ENCODE measurements at places on chromosomes 5 and 9.
A peak's percentile ranks its signal among the peaks of the same experiment; 100 is the strongest.

DNA sequence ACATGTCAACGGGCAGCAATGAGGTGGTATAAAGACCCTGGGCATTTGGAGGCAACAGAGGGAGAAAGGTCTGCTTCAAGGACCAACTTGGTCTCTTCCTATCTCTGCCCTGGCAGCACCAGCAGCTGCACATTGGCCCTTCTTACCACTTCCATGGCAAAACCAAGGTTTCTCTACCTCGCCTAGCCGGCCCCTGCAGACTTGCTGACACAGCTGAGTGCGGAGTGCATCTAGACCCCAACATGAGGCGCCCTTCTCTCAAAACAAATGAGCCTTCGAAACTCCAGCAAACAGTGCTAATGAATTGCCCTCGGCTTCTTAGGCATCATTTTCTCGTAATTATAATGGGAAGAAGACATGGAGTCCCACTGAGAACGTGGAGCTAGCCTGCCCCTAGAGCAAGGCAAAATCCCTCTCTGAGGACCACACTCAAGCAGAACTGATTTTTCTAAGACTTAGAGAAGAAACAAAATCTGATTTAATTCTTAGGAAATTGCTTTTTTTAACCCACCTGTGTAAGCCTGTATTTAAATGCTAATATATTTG, 42.1 kb downstream of the KCNMB1 start:
- peak; percentile 28 for DNase-seq

DNA sequence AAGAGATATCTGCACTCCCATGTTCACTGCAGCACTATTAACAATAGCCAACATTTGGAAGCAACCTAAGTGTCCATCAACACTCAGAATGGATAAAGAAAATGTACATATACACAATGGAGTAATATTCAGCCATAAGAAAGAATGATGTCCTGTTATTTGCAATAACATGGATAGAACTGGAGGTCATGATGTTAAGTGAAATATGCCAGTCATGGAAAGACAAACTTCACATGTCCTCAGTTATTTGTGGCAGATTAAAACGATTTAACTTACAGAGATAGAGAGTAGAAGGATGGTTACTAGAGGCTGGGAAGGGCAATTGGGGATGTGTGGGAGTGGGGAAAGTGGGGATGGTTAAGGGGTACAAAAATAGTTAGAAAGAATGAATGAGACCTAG, 110.3 kb upstream of the PCSK5 start:
- no peak for DNase-seq

DNA sequence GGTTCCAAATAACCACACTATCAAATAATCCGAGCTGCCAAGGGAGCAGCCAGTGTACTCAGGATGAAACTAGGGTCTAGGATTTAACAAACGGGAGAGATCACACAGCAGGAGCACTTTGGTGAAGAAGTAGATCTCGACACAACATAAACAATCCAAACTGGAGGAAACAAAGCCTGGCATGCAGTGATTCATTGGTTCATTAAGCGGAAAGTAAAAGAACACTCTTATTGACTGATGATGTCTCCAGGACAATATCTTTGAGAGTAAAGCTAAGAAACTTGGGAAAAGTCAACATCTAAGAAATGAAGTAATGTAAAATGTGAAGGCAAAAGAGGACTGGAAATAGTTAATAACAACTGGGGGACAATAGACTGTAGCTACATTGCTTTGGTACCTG, 1478.3 kb upstream of the CDH9 start:
- DNase-seq: no peak

DNA sequence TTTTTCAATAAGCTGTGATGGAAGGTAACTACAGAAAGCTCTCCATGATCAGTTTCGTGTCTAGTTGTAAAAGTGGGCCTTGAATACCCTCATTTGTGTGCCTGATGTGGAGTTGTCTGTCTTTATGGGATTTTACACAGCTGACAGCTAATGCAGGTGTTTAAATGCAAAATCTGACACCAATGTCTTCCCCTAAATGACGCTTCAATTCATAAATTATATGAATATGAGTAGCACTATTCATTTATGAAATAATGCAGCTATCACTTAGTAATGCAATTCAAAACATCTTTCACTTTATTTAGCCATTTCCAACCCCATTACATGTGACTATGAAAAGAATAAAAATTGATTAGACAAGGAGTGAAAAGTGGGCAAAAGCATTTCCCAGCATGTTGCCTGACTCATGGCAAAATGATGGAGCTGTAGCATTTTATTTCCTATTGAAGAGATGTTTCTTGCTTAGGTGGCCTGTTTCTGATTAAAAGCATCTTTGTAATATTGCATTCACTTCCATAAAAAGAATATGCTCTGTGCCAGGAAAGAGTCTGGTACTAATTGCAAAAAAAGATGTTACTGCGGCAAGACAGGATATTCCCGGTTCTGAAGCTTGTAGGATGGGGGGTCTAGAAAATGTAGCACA, 116.7 kb upstream of the HAPLN1 start:
- no peak for DNase-seq

DNA sequence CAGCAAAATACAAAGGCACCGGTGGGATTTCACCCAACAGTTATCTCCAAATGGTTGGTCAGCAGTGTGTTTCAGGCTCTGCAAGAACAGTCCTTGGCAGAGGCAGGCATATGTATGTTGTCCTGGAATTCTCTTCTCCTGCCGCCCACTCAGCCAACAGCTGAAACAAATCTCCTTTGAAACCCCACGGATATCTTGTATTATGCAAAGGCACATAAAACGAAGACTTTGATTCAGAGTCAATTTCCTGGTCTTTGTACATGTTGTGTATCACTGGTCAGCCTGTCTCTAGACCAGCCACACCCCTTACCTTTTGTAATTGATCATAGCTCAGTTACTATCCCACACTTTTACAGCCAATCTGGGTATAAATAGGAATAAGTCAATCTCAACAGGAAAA, 29.2 kb downstream of the FREM1 start:
- DNase-seq: no peak

- no peak for DNase-seq
Measured at GRCh38 chr9:114225561-114226212, 70.3 kb downstream of the COL27A1 start.

GRCh38 chr9:108322326-108323098, 533.3 kb downstream of the ACTL7B start:
- no peak for DNase-seq

DNA sequence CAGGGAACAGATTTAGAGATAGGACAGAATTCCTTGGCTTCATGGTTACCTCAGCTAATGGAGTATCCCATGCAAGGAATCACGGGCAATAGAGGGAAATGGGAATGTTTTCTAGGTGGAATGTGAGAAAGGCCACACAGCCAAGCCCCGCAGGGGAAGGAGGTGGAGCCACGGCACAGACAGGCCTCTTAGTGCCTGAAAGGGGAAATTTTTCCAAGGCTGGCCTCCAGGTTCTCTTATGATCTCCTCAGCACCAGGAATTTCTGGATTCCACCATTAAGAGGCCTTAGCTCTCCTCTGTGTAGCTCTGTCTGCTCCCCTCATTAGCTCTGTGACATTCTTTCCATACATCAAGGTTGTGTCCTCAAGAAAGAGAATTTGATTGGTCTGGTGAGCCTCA, 124.7 kb downstream of the GALNT10 start:
- no peak for DNase-seq

GRCh38 chr9:122468735-122469134, 9.0 kb downstream of the OR1J1 start:
- DNase-seq: no peak

GRCh38 chr9:14565352-14566016, 127.7 kb downstream of the ZDHHC21 start:
- DNase-seq: no peak

GRCh38 chr5:180157866-180158265, 51.1 kb downstream of the RASGEF1C start:
- DNase-seq: no peak

DNA sequence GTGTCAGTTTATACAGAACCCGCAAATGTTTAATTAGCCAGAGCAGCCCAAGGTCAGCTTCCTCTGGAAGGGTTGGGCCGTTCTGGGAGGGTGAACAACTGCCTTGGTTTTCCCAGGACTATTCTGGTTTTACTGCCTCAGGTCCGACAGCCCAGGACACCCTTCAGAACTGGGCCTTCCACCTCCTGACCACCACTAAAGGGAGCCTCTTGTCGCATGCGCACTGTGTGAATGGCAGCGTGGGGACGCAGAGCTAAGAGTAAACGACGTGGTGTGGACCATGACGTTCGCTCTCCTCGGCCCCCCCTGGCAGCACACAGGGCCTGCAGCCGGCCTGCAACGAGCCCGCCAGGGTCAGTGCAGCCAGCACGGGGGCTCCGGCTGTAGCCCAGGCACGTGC, 214.9 kb downstream of the FANCC start:
- DNase-seq: no peak

GRCh38 chr9:137606734-137607138, 1.2 kb downstream of the ARRDC1 start:
- DNase-seq: no peak

- DNase-seq: peak; percentile 39
Measured at GRCh38 chr9:15277400-15278090, 29.5 kb downstream of the TTC39B start.

DNA sequence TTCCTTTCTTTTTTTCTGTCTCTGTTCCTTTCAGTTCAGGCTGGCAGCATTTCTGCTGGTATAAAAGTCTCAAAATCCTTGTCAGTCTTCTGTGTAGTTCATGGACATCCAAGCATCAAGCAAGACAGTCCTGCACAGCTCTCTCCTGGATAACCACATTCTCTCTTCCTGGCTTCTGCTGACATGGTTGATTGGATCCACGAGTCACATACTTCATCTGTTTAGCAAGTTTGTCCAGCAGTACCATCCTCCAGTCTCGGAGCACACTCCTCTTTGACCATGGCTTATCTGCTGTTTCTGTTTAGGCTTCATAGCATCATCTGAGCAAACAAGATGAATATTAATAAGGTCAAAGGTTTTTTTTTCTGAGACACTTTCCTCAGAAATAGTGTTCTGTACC, 220.8 kb downstream of the KDM4C start:
- no peak for DNase-seq

- no peak for DNase-seq
Measured at GRCh38 chr5:134463991-134464760, 52.5 kb upstream of the CDKN2AIPNL start.

DNA sequence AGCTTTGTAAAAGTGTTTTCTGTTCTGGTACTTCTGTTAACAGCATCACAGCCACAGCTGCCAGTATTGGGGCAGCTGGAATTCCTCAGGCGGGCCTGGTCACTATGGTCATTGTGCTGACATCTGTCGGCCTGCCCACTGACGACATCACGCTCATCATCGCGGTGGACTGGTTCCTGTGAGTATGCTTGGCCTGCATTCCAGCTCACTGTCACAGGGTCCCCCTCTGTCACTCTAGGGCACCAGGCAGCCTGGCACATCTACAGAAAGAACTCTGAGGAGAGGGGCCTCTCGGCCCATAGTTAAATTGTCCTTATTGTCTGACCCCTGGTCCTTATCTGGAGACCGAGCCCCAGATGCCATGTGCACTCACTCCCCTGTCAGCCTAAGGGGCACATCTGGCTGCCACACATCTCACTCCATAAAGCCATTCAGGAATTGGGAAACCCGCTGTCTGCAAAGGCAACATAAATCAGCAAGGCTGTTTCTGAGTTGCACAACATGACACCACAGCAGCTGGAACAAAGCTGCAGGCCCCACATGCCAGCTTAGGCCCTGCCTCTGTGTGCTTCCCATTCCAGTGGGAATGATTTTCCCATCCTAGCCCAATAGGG, 77.5 kb downstream of the SLC1A3 start:
- no peak for DNase-seq

GRCh38 chr9:26264709-26265601, 586.7 kb upstream of the TUSC1 start:
- no peak for DNase-seq

- no peak for DNase-seq
Measured at GRCh38 chr5:160702934-160703333, 149.1 kb downstream of the ATP10B start.

- DNase-seq: no peak
Measured at GRCh38 chr5:138504799-138505198, 38.2 kb downstream of the ETF1 start.

DNA sequence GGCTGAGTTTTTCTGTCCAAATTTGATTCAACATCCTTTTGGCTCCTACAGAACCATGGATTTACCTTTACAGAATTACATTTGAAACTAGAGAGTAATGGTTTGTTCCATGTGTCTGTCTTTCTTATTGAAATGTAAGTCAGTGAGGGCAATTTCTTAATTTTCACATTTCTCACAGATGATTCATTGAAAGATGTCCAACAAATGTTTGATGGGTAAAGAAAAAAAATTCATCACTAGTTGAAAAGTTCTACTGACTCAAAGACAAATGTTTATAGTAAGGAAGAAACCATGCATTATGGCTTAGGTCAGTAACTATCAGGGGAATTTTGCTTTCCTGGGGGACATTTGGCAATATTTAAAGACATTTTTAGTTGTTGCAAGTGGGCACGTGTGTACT, 131.6 kb upstream of the TRPM3 start:
- no peak for DNase-seq

- no peak for DNase-seq
Measured at GRCh38 chr5:154576429-154576806, 98.4 kb upstream of the HAND1 start.

All from RPMI8226 (cell line).